Astrocyte of the hippocampus (primary cell): ENCODE measurements at places on chromosomes 3 and 15.

- DNase-seq = no peak
These were observed 170.5 kb downstream of the KCNAB1 start for GRCh38 chr3:156290924-156291271.

DNA sequence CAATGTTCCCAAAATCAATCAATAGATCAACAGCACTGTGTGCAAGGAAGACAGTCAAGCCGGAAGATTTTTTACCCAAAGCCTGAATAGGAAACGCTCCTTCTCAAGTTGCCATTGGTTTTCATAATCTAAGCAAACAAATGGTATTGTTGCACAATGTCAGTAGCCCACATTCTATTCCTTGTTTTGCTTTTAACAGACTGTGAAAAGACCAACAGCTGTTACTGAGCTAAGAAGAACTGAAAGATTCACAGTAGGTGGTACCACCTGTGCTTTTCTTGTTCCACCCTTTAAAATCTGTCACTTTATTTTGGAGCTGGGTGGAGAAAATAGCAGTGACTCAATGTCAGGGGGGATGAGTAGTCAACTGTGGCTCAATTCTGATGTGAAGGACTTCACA lies 357.5 kb upstream of the CADM2 start:
- no peak for DNase-seq

GRCh38 chr3:67866571-67866970 lies 212.2 kb upstream of the SUCLG2 start:
- DNase-seq = no peak

GRCh38 chr15:41849861-41850260 lies 11.2 kb downstream of the PLA2G4B start:
- no peak for DNase-seq

GRCh38 chr3:111473550-111473949 lies 68.4 kb upstream of the CD96 start:
- DNase-seq = no peak

- no peak for DNase-seq
These were observed 48.7 kb downstream of the NMNAT3 start for GRCh38 chr3:139629033-139629432.

- DNase-seq = peak; percentile 98
These were observed 36.3 kb downstream of the LRTM1 start for GRCh38 chr3:54891540-54891897.

DNA sequence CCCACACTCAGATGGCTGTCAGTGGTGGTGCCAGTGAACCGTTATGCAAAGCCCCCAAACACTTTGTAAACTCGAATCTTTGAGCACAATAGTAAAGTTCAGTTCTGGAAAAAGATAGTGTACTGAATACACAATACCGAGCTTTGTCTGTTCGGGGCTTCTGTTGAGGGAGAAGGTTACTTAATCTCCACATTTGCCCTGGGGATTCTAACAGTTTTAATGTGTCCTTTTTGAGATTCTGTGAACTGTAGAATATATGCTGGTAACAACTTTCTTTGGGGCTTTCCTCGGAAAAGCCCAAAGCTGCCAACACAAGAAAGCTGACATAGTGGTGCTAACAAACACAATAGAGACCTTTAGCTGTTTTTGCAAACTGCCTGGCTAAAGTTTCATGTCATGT lies 686.5 kb downstream of the ROBO1 start:
- no peak for DNase-seq

GRCh38 chr15:60424006-60424405 lies 26.2 kb upstream of the ANXA2 start:
- no peak for DNase-seq
